ENCODE measurements at places on chromosomes 3 and 15.

DNA sequence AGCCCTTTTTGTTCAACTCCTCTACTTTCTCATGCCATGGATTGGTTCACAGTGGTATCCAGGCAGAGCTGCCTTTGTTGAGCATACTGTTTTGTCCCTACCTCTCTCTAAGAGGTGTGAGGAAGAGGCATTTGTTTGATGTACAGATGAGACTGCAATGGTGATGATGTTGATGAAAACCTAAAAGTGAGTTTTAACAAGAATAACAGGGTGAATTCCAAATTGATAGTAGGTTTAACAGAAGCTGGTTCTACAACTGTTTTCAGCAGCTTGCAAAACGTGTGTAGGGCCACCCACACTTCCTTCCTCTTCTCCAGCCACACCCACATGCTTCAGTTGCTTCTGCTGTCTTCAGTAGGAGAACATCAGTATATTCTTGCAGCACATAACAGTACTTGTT, 10.2 kb downstream of the SNRK start:
- peak; percentile 28 for DNase-seq

GRCh38 chr3:169790687-169791429, 17.7 kb downstream of the MYNN start:
- no peak for DNase-seq

GRCh38 chr3:67030785-67031740, 33.0 kb downstream of the KBTBD8 start:
- no peak for DNase-seq

DNA sequence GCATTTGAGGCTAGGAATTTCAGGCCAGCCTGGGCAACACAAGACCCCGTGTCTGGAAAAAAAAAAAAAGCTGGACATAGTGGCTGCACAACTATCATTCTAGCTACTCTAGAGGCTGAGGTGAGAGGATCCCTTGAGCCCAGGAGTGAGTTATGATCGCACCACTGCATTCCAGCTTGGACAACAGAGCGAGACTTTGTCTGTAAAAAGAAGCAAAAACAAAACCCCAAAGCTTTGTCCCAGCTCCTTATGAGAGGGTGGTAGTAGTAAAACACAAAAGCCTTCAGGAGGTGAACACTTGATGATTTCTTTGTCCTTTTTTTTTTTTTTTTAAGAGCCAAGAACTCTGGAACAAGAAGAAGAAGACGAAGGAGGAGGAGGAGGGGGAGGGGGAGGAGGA, 1.1 kb upstream of the CD200 start:
- no peak for DNase-seq

GRCh38 chr3:172280406-172281051, 167.7 kb downstream of the GHSR start:
- no peak for DNase-seq

- no peak for DNase-seq
Measured at GRCh38 chr15:31148297-31149087, 47.0 kb upstream of the TRPM1 start.

- no peak for DNase-seq
Measured at GRCh38 chr15:81530271-81530691, 156.3 kb upstream of the TMC3 start.

DNA sequence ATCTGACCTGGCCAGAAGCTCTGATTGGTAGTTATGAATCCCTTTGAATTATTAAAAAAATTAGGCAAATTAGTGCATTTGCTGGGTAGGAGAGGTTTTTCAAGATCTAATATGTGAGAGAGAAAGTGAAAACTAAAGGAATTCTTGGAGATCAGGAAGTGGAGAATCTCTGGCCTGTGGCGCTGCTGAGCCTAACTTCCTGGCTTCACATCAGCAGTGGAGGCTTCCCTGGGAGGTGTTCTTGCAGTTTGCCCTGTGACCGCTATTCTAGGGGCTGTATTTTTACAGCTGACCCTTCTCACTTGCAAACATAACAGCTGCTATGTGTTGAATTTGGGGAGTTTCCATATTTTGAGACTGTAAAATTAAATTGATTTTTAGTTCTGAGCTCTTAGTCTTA, 166.4 kb downstream of the ATG7 start:
- no peak for DNase-seq

DNA sequence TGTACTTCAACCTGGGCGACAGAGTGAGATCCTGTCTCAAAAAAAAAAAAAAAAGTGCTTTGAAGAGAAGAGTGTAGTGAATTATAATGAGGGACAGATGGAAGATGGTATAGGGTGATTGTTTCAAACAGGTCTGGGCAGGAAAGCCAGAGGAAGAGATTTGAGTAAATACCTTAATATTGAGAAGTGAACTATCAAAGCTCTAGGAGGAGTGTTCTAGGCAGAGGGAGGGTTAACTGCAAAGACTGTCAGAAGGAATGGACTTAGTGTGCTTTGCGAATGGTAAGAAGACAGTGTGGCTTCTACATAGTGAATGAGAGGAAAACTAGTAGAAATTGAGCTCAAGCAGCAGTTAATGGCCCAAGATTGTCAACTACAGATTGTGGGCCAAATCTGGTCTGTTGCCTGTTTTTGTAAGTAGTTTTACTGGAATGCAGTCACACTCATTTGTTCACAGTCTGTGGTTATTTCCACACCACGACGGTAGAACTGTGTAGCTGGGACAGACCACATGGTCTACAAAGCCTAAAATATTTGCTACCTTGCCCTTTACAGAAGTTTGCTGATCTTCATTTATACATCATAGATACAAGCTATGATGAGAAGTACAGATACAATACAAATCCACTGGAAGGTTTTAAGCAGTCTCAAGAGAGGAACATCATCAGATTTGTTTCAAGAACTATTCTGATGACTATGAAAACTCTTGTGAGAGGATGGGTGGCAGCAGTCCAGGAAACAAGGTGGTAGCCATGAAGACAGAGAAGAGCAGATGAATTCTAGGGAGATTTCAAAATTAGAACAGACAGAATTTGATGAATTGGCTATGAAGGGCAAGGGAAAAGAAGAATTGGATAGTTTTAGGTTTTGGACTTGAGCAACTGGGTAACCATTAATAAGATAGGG, 16.5 kb upstream of the USP50 start:
- DNase-seq = no peak

GRCh38 chr3:184543256-184543655, 18.3 kb upstream of the EPHB3 start:
- no peak for DNase-seq

GRCh38 chr15:69089258-69089657, 71.2 kb upstream of the GLCE start:
- DNase-seq = no peak

- DNase-seq = no peak
Measured at GRCh38 chr3:67357610-67358458, 296.6 kb downstream of the SUCLG2 start.

DNA sequence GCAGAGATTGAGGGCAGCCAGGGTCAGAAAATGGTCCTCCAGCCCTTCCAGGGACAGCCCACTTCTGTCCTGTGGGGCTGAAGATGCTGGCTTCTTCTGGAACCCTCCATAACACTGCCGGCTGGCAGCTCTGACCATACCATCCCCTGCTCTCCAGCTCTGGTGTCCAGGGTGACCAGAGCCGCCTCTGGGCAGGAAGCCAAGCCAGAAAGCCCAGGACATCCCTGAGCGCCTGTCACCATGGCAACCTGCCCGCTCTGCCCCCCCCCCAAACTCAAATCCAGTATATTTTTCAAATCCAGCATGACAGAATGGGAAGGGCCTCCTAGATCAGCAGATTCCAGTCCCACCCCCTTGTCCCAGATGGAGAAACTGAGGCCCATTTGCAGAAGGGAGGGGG, 420 bp upstream of the TMIE start:
- DNase-seq = no peak

DNA sequence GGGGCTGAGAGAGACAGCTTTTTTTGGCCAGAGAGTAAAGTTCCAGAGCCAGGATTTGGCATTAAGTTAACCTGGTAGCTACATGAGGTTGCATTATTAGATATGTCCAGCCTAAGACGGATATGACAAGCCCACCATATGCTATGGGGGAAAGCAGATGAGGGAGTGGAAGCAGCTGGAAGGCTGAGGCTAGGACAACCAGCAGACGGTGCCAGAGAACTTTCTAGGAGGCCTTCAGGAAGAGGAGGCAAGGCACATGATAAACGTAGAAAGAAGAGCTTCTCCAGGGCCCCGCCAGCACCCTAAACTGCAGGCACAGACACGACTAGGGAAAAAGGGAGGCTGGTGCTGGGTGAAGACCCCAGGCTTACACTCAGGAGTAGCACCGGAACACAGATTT, 87.0 kb downstream of the CTNNB1 start:
- no peak for DNase-seq

GRCh38 chr15:60809375-60809774, 330.4 kb upstream of the ICE2 start:
- no peak for DNase-seq

- no peak for DNase-seq
Measured at GRCh38 chr15:97989299-97989698, 28.8 kb downstream of the ARRDC4 start.

DNA sequence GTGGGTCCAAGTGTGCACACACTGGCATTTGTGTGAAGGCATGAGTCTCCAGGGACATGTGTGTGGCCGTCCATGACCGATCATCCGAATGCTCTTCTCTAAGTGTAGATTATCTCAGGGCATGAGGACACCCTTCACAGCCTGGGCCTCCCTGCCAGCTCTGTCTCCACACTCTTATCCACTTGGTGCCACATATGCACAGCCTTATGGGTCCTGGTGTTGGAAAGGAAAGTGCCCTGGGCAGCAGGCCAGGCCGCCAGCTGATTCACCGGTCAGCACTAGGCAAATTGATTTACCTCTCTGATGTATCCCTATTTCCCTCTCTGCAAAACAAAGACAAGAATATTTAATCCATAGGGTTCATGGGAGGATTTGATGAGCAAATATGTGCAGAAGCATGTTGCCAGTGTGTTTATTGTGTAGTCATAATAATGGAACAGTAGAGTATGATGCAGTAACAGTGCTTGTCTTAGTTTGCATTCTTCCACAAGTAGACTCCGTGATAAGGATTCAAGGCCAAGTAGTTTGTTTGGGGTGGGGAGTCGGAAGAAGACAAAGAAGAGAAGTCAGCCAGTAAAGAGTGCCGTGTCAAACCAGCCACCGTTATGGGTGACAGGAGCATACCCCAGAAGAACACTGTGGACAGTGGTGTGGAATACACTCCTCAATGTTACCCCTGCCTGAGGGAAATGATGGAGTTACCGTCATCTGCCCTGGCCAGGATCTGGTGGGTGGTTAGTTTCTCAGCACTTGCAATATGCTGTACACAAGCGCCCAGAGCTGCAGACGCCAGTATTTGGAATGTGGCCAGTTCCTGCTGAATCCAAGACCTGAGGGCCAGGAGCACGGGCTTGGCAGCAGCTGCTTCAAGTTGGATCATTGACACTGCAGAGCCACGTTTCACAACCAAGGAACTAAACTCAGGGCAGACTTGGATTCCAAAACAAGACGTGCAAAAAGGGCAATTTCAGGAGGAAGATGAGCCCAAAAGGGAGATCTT, 85.1 kb downstream of the MTHFS start:
- no peak for DNase-seq

GRCh38 chr3:174191380-174191779, 667.8 kb upstream of the NAALADL2 start:
- no peak for DNase-seq

GRCh38 chr3:170044795-170045244, 7.0 kb downstream of the GPR160 start:
- no peak for DNase-seq

- no peak for DNase-seq
Measured at GRCh38 chr3:187758318-187758955, 13.2 kb upstream of the BCL6 start.

- no peak for DNase-seq
Measured at GRCh38 chr3:43043793-43044192, 62.1 kb downstream of the POMGNT2 start.

- DNase-seq = no peak
Measured at GRCh38 chr15:100898152-100898490, 18.5 kb downstream of the ALDH1A3 start.
